Bronchial epithelial cell (primary cell): ENCODE measurements at places on chromosomes 3 and 15.

- no peak for DNase-seq
Observed at GRCh38 chr3:14411166-14411526, 8.7 kb downstream of the SLC6A6 start.

GRCh38 chr15:59841036-59841435, 151.9 kb upstream of the BNIP2 start:
- no peak for DNase-seq

DNA sequence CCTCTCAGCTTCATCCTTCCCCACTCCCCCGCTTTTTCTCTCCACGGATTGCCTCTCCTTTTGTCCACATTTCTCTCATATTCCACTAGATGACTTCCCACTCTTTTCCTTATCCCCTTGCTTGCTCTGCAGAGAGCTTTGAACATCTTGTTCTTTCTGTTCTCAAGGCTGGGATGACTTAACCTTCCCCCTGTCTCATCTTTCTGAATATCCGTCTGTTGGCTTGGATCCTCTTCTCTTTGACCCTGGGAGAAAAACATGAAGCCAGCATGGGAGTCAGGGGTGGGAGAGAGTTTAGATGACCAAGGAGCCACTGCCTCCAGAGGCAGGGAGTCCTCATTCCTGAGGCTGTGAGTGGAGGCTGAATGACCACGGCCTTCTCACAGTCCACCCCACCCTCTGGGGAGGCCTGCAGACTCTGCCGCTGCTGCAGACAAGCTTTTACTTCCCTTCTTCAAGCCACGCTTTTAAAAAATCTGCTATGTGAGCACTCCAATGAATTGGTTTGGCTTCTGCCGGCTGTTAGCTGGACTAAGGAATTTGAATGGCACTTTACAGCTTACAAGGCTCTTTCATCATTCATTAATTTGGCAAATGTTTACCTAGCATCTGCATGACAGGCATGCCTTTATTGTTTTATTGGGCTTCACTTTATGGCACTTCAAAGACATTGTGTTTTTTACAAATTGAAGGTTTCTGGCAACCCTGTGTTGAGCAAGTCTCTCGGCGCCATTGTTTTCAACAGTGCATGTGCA, 111.6 kb upstream of the SLC6A6 start:
- DNase-seq, result no peak

DNA sequence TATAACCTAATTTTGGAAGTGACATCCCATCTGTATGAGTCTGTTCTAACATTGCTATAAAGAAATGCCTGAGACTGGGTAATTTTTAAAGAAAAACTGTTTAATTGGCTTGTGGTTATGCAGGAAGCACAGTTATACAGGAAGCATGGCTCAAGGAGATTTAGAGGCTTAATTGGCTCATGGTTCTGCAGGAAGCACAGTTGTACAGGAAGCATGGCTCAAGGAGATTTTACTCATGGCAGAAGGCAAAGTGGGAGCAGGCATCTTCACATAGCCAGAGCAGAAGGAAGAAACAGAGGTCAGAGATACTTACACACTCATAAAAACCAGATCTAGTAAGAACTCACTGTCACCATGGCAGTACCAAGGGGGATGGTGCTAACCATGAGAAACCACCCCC, 193.1 kb upstream of the ADAMTS9 start:
- DNase-seq, result no peak
